ENCODE measurements at places on chromosomes 5 and 9. TPM values are rescaled to one million over a fixed set of nuclear protein-coding genes. Genes with fewer than 3 reads are reported as not detected.
A peak's percentile ranks its signal among the peaks of the same experiment; 100 is the strongest.

The ANGPTL2 gene
- total RNA-seq = 78.1 TPM

DNA sequence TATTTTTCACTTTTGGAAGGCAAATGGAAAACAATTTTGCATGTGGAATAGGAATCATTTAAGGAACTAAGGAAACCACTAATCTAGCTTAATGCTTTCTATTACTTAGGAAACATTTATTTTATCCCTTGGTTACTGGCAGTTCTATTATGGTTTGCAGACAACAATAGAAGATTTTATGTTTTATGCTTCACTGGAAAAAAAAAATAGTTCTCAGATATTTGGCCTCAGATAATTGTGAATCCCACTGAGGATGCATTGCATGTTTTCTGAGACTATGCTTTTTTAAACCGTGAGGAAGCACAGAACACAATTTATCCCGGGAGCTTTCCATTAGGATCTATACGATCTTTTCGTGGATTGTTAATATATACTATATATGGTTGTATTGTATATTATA is 356.9 kb downstream of the CSNK1G3 start:
- DNase-seq = no peak

- DNase-seq = peak; percentile 75
Observed at GRCh38 chr9:133113949-133114885, 6.8 kb downstream of the RALGDS start.

- DNase-seq = no peak
Observed at GRCh38 chr5:172830876-172831662, 3.0 kb upstream of the ERGIC1 start.

DNA sequence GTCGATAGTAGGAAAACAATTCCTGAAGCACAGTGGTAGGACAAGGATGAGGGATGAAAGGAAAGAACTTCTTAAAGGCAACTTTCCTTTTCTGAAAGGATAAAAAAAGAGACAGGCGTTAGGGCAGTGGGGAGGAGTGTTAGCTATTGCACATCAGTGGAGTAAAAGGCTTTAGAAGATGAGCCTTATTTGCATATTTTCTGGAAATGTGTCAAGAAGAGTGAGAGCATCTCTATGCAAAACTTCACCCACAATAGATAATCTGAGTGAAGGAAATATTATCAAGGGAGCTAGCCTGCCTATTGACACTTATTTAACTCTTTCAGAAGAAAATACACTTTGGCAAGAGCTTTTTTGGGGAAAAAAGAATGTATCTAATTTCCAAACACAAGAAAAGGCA is 151.6 kb downstream of the MACIR start:
- no peak for DNase-seq

The NR5A1 gene
- not detected for total RNA-seq

GRCh38 chr5:31770998-31771397 is 132.1 kb downstream of the PDZD2 start:
- no peak for DNase-seq

GRCh38 chr9:28810388-28811075 is 1237.3 kb upstream of the C9orf72 start:
- DNase-seq = no peak

The PPWD1 gene
- total RNA-seq = 76.6 TPM

The GHR gene
- 13.4 TPM for total RNA-seq

The NNT gene
- 205 TPM for total RNA-seq

GRCh38 chr9:114431003-114431402 is 43.2 kb upstream of the AKNA start:
- DNase-seq = no peak

All from tongue (tissue), 3 donors.